PC-9 (cell line): ENCODE measurements at places on chromosomes 12 and 14. TPM values are rescaled to one million over a fixed set of nuclear protein-coding genes. Genes with fewer than 3 reads are reported as not detected.
A peak's percentile ranks its signal among the peaks of the same experiment; 100 is the strongest.

- peak; percentile 47 for DNase-seq
Observed at GRCh38 chr12:7642876-7643309, 22.8 kb downstream of the APOBEC1 start.

Gene ASB2
- total RNA-seq = not detected in 2 replicates

DNA sequence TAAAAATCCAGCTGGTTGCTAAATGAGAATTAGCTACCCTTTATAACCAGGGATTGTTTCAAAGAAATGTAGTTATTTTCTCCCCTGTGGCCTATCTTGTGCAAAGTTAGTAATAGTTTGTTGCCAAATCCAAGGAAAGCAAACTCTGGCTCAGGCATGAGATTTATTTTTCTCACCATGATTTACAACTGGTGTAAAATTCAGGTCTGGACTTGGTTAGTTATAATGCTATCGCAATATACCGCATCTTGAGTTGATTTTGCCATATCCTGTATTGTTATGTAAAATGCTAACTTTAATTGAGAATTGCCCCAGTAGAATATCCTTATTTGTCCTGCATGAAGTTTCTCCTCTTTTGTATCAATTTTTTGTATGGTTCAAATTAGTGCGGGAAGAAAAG lies 135.5 kb downstream of the CRADD start:
- no peak for DNase-seq

Gene FAM90A1
- total RNA-seq = 1.6 and 1.7 TPM in 2 replicates

DNA sequence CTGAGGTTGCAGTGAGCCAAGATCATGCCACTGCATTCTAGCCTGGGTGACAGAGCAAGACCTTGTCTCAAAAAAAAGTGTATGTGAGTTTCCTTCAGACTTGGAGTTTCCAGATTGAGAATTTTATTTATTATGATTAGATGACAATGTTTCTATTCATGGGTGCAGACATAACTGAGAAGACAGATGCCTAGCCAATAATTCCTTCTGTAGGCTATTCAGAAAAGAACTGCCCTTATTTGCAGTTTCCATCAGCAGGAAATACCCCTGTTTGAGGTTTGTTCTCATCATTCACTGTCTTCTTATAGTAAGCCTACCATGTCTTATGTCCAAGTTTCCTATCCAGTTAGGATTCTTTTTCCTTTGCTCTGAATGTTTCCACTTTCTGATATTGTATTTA lies 269.0 kb downstream of the KTN1 start:
- DNase-seq = no peak

Gene TMEM121
- 1.0 and 1.1 TPM in 2 replicates for total RNA-seq

Gene CCDC196
- not detected in 2 replicates for total RNA-seq

Gene PLXNC1
- 1.4 and 2.3 TPM in 2 replicates for total RNA-seq

DNA sequence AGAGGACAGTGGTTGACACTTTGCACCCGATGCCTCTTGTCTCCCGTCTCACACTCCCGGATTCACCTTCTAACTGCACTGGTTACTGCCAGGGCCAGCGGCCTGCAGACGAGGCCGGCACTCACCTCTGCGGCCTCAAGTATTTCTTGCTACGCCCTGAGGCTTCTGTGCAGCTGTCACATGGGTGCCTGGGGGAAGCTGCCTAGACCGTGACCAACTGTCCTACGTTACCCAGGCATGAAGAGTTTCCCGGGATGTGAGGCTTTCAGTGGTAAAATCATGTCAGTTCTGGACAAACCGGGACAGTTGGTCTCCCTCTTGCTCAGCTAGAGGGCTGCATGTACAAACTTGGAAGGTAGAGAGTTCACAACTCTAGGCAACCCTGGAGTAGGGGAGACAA lies 274.5 kb downstream of the GLT1D1 start:
- DNase-seq = no peak

Gene SMIM41
- total RNA-seq = 0.28 TPM in 1 of 2 replicates, not detected in the other

Gene STXBP6
- 10.0 and 12.3 TPM in 2 replicates for total RNA-seq
